ENCODE measurements at places on chromosomes 7 and 10. TPM values are rescaled to one million over a fixed set of nuclear protein-coding genes. Genes with fewer than 3 reads are reported as not detected.
A peak's percentile ranks its signal among the peaks of the same experiment; 100 is the strongest.

The COMTD1 gene
- total RNA-seq = 40.4 TPM

GRCh38 chr10:97063983-97064837 lies 121.5 kb downstream of the SLIT1 start:
- DNase-seq = no peak

DNA sequence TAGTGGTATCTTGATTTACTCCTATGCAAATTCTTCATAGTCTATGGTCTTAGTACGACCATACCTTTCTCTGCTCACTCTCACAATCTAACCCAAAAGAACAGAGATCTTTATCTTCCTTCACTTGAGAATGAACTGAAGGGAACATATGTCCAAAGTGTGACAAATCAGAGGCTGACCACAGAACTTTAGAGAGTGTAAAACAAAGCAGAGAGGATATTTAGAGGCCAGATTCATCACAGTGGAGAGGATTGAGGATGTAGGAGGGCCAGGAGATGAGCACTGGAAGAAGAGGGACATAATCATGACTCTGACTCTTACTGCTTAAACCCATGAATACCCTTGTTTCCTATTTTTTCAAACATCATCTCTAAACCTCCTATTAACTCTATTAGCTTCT lies 935.3 kb upstream of the PHF14 start:
- no peak for DNase-seq

- no peak for DNase-seq
Observed at GRCh38 chr10:43220657-43221418, 46.0 kb downstream of the RASGEF1A start.

GRCh38 chr7:2084331-2084730 lies 148.4 kb downstream of the MAD1L1 start:
- no peak for DNase-seq

The LIPJ gene
- 0.29 TPM for total RNA-seq

- no peak for DNase-seq
Observed at GRCh38 chr7:69198250-69198649, 400.0 kb upstream of the AUTS2 start.

- no peak for DNase-seq
Observed at GRCh38 chr10:2038036-2038435, 300.7 kb upstream of the ADARB2 start.

DNA sequence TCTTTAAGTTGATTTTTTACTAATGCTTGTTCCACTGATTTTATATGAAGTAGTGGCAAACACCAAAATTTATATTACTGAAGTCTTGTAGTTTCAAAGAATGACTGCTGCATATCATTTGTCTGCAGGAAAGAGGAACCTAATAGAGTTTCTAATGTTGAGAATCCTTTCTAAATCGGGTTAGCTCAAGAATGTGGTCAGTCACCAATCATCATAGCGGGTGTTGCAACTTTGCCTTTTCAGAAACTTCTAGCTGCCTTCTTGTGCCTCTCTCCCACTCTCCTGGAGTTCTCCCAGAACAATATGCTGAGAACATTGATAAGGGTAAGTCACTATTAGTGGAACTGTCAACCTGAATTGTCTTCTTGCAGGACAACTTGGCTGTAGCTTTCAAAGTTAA lies 524.8 kb upstream of the SORCS1 start:
- no peak for DNase-seq

DNA sequence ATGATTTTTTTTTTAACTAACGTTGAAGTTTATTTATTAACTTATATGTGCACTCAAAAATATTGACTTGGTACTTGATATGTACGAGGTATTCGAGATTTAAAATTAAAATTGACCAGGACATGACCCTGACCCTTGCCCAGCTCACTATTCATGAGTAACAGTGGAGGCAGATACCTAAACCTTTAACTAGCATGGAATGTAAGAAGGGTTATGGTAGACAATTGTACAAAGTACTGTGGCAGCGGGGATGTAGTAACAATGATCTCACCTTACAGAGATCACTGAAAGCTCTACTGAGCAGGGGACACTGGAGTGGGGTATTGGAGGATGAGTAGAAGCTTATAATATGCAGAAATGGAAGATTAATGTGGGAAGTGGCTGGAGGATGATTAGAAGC lies 60.8 kb downstream of the ADRA2A start:
- no peak for DNase-seq

- peak; percentile 62 for DNase-seq
Observed at GRCh38 chr10:119026301-119027110, 3.0 kb upstream of the NANOS1 start.

DNA sequence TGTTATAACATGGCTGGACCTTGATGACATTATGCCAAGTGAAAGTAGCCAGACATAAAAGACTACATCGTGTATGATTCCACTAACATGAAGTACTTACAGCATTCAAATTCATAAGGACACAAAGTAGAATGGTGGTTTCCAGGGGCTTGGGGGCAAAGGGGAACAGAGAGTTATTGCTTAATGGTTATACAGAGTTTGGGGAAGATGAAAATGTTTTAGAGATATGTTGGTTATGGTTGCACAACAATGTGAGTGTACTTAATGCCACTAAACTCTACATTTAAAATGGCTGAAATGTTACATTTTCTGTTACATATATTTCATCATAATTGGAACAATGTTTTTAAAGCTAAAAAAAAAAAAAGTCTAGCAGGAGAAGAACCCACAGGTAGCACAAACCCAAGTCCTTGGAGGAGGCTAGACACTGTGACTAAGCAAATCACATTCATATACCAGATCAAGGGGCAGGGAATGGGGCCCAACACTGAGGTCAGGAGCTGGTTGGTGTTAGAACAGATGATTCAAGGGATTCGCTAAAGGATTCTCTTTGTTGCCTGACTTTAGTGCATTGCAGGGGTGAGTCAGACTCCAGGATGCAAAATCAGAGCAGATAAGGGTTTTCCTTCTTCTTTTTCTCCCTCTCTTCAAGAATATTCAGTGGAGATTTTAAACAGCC lies 25.1 kb upstream of the AOAH start:
- DNase-seq = no peak

DNA sequence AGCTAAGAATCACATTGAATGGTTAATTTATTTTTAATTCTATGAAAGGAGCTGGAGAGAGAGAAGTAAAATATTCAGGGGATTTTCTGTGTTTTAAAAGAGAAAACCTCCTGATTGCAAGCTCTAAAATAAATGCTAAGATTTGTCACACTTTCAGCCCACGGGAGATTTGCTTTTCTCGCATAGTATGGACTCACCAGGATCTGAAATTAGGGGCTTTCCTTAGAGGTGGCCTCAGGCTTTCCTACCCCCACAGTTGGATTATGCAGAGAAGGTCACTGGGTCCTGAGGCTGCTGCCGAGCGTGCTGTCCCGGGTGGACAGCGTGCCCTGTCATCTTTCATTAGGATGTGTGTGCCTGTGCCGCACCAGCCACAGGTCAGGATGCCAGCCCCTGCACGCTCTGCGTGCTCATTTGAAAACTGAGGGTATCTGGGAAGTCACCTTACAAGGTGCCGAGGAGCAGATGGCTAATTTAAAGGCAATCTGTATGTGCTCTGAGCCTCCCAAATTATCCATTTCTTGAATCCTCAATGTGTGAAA lies 258.8 kb downstream of the CELF2 start:
- no peak for DNase-seq

- no peak for DNase-seq
Observed at GRCh38 chr7:139825666-139826290, 3.3 kb upstream of the TBXAS1 start.

DNA sequence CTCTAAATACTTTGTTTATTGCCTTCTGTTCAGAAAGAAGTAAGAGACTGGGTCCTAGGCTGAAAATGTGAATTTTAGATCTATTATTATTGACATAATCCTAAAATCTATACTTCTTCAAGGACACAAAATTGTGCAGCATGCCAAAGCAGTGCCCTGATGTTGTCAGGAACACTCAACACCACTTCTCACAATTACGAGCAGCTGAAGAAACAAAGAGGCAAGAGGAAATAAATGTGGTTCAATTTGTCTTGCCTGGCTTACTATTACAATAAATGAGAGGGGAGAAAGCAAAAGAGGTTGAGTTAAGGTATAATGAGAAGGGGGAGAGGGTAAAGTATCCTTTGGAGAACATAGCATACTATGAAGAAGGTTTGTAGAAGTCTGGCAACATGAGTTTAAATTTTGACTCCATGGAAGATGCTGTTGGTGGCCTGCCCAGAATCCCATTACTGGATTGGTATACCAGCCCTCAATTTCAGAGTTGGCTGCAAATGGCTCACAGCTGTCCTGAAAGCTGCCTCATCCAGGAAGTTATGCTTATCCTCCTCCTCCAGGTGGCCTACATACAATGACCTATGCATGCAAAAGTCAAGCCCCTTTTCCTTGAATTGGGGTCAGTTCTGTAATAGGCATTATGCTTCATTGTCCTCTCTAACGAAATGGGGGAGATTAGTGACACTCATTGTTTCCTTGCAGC lies 274.6 kb upstream of the SMIM30 start:
- DNase-seq = no peak

DNA sequence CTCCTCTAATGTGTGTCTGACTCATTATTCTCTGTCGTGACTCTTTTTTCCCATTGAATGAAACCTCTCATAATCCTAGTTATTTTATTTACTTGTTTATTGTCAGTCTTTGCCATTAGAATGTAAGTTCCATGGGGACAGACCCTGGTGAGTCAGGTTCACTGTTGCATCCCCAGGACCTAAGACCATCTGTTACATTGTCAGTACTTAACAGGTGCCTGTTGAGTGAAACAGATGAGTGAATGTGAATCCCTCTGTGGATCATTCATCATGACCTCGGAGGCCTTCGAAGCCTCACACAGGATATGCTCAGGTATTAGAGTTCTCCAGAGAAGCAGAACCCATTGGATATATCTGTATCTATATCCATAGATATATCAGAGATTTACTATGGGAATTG lies 120.1 kb downstream of the PFKFB3 start:
- no peak for DNase-seq

DNA sequence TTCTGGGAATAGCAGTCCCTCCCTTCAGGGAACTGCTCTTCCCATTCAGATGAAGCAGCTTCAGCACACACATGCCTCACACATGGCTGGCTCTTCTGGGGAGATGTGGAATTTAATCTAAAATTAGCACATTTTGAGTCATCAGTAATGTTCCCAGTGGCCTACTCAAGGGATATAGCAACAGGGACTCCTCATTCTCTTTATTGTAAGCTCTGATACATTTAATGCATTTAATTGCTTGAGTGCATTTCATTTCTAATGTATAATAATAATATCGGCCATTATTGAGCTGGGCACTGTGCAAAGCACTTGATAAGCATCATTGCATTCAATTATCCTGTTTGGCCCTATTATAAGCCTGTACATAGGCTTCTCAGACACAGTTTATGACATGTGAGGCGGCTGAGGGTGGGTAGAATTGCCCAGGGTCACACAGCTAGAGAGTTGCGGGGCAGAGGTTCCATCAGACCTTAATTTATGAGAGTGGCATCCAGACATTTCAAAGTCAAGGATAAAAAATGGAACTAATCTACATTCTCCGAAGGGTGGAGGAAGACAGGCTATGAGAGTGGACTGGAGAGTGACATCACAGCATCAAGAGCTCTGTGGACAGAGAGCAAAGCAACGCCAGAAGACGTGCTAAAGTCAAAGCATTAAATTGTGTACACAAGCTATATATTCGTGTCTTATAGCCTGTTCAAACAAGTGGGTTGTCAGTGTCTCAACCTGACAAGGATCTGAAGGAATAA lies 76.8 kb downstream of the LANCL2 start:
- no peak for DNase-seq

DNA sequence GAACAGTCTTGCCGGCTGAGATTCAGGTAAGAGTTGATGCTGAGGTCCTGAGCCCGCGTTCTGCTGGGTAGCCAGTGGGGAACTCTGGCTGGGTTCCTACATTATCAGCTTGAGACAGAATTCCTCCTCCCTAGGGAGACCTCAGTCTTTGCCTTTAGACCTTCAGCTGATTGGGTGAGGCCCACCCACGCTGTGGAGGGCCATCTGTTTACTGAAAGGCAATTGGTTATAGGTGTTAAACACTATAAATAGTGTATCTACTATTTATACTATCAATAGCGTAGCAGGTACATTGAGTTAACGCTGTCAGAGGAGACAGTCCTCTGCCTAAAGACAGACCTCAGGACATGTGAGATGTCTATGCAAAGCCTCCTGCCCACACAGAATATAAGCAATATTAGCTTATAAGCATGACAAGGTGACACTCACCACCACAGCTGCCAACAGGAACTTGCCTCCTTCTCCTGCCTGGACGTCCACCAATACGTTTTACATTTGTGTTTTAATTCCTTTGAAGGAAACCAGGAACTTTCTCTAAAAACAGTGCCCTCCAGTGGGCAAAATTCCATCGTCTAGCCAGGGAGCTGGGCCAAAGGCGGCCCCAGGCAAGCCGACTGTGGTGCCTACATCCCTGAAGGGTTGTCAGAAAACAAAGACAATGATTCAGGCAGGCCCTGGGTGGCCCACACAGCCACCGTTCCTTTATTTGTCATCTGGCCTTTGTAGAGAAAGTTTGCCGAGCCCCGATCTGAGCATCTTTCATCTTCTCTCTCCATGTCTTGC lies 58.8 kb downstream of the INSIG1 start:
- no peak for DNase-seq

The SUN3 gene
- total RNA-seq = not detected

The C7orf57 gene
- total RNA-seq = 0.36 TPM

The LRRC61 gene
- 13.0 TPM for total RNA-seq

DNA sequence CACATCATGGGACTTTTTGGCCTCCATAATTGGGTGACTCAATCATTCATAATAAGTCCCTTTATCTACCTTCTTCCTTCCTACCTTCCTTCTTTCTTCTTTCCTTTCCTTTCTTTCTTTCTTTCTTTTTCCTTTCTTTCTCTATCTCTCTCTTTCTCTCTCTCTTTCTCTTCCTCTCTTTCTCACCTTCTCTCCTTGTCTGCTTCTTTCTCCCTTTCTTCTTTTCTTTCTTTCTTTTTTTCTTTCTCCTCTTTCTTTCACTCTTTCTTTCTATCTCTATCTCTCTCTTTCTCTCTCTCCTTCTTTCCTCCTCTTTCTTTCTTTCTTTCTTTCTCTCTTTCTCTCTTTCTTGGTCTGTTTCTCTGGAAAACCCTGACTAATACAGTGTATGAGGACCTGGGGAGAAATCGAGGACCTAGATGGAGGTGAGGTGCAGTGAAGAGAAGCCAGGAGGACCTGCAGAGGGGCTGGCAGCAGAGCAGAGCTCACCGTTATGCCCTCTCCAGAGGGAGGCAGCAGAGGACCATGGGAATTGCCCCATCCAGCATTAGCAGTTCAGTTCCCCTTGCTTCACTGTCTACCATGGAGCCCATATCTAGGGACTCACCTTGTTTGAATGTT lies 52.7 kb upstream of the BTRC start:
- no peak for DNase-seq

- DNase-seq = peak; percentile 44
Observed at GRCh38 chr10:130042381-130042780, 68.2 kb downstream of the C10orf143 start.
